ENCODE measurements at places on chromosomes 1 and 21.

DNA sequence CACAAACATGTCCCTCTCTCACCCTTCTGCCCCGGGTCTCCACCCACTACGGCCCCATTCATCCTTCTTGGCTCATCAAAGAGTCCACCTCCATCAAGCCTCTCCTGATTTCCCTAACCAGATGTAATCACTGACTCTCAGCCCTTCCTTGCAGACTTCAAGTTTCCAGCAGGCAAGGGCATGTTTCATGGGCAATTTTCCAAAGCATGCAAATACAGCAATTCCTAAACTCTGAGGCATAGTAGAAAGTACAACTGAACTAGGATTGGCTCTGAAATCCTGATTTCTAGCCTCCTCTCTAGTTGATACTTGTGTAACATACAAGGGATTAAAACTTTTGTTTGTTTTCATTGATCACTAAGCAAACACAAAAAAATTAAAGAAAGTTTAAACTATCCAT, 109.1 kb upstream of the GADD45A start:
- DNase-seq: no peak

GRCh38 chr21:33383056-33383888, 19.9 kb upstream of the IFNGR2 start:
- DNase-seq: peak; percentile 57

- no peak for DNase-seq
Observed at GRCh38 chr1:113934006-113934405, 4.9 kb downstream of the HIPK1 start.

DNA sequence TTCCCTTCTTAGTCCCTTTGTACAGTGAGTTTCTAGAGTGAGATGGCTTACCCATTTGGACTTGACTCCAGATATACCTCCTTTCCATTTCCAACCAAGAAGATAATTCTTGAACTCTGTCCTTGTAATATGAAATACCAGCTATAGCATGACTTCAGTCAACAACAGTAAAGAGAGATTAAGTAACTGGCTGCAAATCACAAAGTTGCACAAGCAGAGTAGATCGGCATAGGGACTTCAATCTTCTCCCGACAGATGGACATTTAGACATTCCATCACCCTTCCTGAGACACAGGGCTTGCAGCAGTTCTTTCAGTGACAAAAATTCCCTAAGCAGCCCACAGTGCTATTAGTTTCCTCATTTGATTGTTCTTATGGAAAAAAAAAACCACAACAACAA, 44.6 kb downstream of the JAK1 start:
- no peak for DNase-seq

GRCh38 chr1:156148216-156148615, 5.2 kb upstream of the SEMA4A start:
- peak; percentile 54 for DNase-seq

DNA sequence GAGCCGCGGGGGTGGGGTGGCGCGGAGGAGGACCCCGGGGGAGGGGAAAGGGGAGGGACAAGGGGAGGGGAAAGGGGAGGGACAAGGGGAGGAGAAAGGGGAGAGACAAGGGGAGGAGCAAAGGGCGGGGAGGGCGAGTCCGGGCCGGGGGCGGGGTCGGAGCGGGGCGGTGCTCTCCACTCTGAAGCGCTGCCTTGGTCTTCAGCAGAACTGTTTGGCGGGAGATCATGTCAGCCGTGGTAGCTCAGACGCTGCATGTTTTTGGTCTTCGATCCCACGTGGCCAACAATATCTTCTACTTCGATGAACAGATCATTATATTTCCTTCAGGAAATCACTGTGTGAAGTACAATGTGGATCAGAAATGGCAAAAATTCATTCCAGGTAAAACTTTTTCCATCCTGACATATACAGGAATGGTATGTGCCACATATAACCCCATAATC, 420 bp downstream of the CFAP57 start:
- DNase-seq: peak; percentile 95

DNA sequence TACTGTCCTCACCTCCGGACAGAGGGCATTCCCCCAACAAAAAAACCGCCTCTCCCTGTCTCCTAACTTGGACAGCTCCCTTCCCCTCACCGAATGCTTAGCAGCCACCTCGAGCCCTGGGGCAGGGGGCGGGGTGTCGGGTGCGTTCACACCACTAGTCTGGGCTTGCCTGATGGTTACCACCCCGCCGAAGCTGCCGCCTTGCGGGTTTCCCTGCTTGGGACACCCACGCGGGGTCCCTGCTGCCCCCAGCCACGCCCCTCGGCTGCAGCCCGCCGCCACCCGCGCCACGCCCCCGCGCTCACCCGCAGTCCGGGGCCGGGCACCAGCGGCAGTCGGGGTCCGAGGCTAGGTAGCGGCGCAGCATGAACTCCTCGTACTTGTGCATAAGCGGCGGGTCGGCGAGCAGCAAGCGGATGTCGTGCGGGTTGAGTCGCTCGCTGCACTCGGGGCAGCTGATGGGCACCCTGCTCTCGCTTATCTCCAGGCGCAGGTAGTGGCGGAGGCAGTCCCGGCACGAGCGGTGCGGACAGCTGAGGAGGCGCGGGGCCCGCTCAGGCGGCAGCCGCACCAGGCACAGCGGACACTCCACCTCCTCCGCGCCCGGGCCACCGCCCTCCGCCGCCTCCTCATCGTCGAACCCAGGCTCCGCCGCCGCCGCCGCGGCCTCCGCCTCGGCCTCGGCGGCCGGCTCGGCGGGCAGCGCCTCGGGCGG, 706 bp downstream of the RNF19B start:
- peak; percentile 73 for DNase-seq

DNA sequence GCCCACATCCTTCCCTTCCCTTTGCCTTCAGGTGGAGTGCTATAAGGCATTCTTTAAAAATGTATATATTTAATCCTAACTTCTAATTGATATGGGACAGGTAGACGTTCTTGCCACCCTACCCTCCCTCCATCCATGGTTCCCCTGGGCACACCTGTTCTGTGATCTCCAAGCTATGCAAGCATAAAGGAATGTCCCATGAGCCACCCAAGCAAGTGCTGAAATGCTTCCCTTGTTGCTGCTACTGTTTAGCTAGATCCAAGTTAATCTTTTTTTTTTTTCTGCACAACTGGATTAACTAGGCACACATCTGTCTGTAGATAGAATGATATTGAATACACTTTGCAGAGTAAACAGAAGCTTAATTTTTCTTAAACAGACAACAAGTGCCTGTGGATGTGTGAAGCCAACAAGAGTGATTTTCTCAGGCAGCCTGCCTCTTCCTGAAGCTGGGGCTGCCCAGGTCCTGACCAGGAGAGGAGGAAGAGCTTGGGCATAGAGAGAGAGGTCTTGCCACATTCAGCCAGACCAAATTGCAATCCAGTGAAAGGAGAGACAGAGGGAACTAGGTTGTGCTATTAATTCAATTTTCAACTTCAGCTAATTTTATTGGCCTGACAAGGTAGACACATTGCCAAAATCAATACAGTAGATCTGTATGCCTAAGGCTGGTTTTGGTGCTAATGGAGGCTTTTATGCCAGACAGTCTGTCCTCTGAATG, 28.2 kb upstream of the ATP1B1 start:
- no peak for DNase-seq

GRCh38 chr1:50246869-50247268, 138.1 kb downstream of the ELAVL4 start:
- DNase-seq: no peak

DNA sequence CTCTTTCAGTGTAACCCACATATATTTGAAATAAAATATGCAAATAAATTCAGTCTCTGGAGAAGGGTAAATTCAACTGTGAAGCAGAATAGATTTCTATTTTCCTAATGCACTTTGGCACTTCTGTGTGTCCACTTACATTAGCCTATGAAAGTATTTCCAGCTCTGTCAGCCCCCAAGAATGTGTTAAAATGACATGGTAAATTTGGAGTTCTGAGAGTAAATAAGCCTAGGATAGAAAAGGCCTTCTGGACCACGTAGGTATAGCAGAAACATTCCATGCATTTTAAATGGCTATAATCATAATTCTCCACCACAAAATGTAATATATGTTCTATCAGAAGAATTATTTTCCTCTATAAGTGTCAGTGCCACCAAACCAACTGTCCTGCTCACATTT, 276.2 kb downstream of the NEGR1 start:
- no peak for DNase-seq

GRCh38 chr1:156813750-156814570, 2.7 kb downstream of the SH2D2A start:
- DNase-seq: peak; percentile 71

- DNase-seq: peak; percentile 88
Observed at GRCh38 chr1:229661022-229661877, 35.2 kb downstream of the URB2 start.

GRCh38 chr1:10604966-10605365, 130.2 kb downstream of the PEX14 start:
- no peak for DNase-seq

- peak; percentile 65 for DNase-seq
Observed at GRCh38 chr1:9075022-9075421, 5.6 kb upstream of the SLC2A5 start.

- DNase-seq: no peak
Observed at GRCh38 chr21:38032082-38032801, 116.0 kb upstream of the KCNJ6 start.

GRCh38 chr1:39094685-39095084, 68.5 kb downstream of the NDUFS5 start:
- DNase-seq: no peak

- DNase-seq: peak; percentile 79
Observed at GRCh38 chr1:51000160-51000559, 30.1 kb downstream of the CDKN2C start.

- no peak for DNase-seq
Observed at GRCh38 chr1:38789498-38790169, 69.9 kb downstream of the RRAGC start.

DNA sequence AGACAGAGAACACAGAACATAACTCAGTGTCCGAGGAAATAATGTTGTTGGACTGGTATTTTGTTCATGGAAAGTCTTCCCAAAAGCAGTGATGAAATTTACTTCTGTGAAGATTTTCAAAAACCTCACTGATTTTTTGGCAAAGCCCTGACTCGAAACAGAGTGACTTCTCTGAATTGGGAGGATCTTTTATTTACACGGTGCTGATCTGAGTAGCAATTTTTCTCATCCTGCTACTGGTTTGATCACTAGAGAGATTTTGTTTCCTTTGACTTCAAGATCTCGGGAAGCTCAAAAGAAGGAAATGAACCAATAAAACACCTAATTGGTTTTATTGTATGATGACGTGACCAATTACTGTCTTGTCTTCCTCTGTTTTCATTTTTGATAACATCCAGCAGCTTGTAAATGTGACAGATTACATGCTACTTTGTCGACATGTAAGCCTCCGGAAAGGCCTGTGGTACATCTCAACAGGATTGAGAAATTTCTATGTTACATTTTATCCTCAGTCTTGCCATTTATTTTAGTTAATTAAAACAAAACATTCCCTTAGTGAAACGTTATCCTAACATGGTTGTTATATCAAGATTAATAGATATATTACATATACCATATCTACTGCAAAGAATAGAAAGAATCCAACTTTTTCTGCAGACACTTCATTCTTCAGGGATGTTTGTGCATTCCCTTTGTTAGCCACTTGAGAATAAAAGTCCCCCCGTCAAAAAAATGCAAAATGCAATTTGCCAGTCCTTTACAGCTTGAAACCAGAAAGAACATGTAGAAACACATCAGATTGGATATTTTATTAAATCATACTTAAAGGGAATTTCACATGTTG, 42.8 kb upstream of the IFI44L start:
- DNase-seq: no peak

GRCh38 chr1:212430955-212431394, 1.7 kb upstream of the NENF start:
- no peak for DNase-seq

DNA sequence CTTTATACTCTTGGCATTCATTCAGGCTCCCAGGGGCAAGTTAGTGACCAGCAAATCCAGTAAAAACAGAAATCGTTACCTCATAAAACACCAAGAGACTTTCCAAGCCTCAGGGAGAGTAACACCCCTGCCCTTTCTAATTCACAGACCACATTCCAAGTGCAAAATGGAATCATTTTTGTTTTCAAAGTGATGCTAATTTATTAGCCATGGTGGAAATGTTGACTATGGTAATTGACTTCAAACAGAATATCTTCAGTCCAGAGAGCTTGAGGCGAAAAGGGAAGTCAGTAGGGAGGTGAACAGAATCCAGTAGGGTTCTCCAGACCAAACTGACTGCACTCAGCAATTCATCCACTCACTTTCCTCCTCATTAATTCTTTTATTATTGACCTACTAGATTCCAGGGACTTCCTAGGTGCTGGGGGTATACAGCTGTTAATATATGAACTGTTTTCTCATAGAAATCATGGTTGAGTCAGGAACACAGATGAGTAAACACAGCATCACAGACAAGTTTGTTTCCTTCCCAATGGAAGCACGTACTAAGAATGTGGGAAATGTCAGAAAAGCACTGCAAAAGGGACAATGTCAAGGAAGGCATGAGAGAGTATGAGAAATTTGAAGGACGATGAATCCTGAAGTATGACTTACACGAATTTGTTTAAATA, 388.5 kb upstream of the C1orf87 start:
- DNase-seq: no peak

GRCh38 chr1:181387702-181388101, 95.6 kb upstream of the CACNA1E start:
- DNase-seq: no peak

GRCh38 chr1:222114536-222115156, 372.8 kb upstream of the DUSP10 start:
- DNase-seq: no peak

Data from germinal center (tissue), 1 donor.